ENCODE measurements at places on chromosomes 3 and 15.

GRCh38 chr3:151037746-151038477 lies 47.6 kb upstream of the MED12L start:
- no peak for DNase-seq

DNA sequence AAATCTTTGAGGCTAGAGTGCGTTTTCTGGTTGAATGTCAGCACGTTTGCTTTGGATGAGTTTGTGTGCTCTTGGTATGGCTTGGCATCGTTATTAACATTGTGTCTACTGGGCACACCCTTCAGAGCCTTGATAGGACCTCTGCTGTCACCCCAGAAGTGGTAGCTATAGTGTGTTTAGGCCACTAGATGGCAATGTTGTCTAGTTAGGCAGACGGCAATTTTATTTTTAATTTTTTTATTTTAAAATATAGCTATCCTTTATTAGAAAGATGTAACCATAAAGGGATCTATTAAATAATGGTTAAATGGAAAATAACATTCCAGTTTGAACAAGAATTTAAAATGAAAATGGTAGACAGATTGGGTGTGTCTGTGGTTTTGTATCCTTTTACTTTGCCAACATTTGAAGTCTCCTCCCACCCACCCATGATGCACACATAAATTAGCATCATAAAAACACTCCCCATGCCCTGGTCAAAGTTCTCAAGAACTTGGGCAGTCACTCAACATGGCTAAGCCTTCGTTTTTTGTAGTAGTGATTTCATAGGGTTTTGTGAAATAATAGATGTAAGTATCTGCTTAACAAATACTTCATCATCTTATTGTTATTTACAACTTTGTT lies 200.7 kb downstream of the KCNH8 start:
- peak; percentile 12 for DNase-seq

DNA sequence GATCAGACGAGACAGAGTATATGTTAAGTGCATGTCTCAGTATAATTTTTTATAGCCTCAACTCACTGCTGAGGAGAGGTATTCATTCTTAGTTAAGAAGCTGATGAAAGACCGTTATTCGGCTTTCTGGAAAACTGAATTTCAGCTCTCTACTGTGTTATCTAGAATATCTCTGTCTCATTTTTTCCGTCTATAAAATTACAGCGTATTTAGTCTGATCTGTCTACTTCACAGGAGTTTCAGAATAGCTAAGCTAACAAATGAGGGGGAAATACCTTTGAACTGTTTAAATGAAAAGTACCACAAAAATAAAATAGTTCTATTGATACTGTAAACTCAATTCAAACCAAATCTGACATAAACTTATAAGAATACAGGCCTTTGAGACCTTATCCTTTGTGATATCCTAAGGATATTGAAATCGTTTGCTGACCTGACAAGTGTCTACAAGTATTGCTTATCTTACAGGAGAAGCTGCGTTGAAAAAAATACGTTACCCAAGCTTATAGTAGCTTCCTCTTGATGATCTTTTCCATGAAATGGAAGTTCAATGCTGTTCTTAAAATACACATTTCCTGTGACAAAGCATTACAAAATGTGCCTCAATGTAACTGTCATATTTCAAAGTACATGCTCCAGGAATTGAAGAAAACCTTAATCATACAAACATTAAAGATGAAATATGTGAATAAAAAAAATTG lies 104.6 kb downstream of the IL1RAP start:
- no peak for DNase-seq

DNA sequence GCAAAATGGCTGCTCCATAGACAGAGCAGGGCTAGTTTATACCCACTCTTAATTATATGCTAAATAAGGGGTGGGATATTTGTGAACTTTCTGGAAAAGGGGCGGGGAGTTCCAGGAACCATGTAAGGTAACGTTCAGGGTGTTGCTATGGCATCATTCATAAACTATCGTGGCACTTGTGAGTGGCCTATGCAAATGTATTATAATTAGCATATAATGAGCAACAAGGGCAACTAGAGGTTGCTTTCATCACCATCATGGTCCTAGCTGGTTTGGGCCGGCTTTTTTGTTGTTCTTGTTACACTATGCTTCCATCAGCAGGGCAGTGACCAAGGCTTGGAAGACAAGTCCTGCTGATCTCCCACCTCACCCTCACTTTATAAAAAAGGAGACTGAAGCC lies 43.2 kb upstream of the FGD5 start:
- DNase-seq, result no peak

- no peak for DNase-seq
Measured at GRCh38 chr3:124316034-124316287, 324.0 kb upstream of the ROPN1 start.

- DNase-seq, result no peak
Measured at GRCh38 chr3:184597829-184598573, 36.4 kb downstream of the EPHB3 start.

- DNase-seq, result no peak
Measured at GRCh38 chr15:37099319-37100108, 835 bp downstream of the MEIS2 start.
